ENCODE measurements at places on chromosomes 7 and 10.

DNA sequence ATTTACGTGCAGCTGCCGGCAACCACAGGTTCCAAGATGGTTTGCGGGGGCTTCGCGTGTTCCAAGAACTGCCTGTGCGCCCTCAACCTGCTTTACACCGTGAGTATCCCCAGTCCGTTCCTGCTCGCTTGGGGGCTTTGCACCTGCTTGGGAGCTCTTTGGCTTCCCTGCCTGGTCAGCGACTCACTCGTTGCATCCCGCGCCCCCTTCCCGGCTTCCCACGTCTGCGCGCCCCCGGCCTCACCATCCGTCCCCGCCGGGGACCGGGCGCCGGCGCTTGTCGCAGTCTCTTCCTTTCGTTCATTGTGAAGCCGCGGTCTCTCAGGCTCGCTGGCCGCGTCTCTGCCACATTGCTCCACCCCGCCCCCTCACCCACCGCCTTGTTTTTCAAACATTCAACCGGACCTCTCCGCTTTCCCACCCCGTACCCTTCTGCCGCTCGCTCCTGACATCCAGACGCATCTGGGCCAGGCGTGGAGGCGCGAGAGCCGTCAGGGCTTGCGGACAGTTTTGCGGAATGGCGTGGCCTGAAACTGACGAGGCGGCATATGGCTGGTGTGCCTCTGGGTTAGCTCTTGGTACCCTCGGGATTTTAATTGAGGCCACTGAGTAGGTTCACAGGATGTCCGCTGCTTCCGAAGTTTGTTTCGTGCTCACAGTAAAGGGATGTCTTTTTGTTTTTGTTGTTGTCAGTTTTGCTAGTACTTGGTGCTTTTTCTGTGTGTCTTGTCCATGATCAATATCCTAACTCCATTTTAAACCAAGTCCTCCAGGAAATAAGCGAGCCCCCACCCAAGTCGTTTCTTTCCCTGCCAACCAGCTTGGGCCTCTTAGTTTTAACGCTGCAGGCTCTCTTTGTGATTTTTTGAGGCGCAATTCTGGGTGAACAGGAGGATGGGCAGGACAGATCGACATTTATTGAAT, 639 bp downstream of the TSPAN13 start:
- DNase-seq: peak; percentile 9

DNA sequence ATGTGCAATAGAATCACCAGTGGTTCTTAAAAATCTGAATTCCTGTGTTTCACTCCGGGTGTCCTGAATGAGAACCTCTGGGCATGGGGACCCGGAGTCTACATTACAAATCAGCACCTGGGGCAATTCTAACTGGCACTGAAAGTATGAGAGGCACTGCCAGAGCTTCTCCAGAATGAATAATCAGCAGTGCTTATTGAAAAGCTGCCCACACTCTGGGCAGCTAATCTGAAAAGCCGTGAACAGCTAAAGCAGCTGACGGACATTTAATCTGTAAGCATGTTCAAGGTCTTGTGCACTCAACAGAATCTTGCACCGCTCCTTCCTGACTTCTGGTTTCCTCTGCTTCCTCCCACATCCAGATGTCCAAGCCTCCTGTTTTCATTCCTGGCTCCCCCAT, 113.3 kb upstream of the KIF5B start:
- DNase-seq: no peak

GRCh38 chr10:29608062-29608461, 26.7 kb downstream of the SVIL start:
- DNase-seq: no peak

DNA sequence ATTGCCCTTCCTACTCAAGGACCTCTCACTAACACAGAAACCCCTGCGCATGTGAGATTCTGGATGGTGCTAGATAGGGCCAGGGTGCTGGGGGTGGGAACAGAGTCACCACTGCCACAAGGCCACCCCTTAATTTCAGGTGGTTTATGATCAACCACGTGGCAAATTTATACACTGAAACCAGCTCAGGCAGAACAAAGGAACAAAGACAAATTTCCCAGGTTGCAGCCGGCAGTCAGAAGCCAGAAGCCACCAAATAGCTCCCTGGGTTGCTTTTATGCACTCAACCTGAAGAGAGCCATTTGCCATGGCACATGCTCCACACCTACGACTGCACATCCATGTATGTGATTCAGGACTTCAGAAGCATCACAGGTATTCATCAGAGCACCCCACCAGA, 2.5 kb downstream of the VOPP1 start:
- DNase-seq: peak; percentile 83

- DNase-seq: no peak
These were observed 75.7 kb downstream of the PTPRE start for GRCh38 chr10:127982601-127983000.

GRCh38 chr7:42747044-42747443, 164.8 kb downstream of the C7orf25 start:
- no peak for DNase-seq

Data from MM.1S (cell line).